ENCODE measurements at places on chromosomes 12 and 14.

GRCh38 chr12:97306147-97306546 is 156.5 kb upstream of the RMST start:
- no peak for DNase-seq

- no peak for DNase-seq
Measured at GRCh38 chr12:25769082-25769945, 189.2 kb upstream of the RASSF8 start.

- no peak for DNase-seq
Measured at GRCh38 chr12:132501204-132501940, 11.4 kb downstream of the FBRSL1 start.

- no peak for DNase-seq
Measured at GRCh38 chr12:96335270-96335669, 65.0 kb downstream of the CDK17 start.

DNA sequence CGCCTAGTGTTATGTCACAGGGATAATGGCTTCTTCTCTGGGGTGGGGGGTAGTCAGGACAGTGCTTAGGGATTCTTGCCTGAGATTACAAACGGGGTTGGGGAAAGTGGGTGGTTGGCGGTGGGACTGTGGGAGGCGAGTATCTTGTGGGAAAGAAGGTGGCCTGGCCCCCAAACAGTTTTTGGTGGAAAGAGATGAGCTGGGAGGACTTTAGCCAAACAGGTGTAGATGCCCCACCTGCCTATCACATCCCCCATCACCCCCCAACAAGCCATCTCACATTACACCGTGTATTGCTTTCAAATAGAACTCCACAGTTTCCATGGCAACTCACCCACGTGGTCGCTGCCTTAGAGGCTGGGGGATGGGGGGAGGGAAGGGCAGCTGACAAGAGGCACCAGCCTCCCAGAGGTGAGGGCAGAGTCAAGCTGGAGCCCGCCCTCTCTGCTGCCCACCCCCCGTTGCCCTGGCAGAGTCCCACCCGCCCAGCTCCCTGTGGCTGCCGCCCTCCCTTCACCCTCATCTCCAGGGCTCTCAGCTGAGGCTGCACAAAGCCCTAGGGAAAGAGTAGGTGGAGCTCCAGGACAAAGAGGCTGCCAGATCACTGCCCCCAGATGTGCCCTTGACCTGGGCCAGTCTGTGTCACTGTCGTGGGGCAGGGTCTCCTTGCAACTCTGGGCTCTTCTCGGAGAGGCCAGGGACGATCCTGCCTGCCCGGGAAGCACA is 98.3 kb downstream of the LRRC74A start:
- no peak for DNase-seq

DNA sequence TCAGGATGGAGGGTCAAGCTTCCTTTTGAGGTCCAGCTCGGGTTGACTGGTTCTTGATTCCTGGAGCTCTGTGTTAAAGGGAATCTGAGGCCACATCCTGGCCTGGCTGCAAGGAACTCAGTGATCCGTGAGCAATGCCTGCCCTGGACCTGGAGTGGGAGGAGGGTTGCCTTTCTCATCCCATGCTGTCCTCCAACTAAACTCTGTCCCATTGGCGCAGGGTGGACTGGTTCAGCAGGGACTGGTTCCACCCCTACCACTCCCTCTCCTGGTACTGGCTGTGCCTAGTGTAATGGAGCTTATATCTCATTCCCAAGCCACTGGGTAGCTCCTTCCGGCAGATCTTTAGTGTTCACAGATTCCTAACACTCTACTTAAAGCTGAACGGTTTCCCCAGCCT is 3.9 kb upstream of the CMKLR1 start:
- DNase-seq: no peak

DNA sequence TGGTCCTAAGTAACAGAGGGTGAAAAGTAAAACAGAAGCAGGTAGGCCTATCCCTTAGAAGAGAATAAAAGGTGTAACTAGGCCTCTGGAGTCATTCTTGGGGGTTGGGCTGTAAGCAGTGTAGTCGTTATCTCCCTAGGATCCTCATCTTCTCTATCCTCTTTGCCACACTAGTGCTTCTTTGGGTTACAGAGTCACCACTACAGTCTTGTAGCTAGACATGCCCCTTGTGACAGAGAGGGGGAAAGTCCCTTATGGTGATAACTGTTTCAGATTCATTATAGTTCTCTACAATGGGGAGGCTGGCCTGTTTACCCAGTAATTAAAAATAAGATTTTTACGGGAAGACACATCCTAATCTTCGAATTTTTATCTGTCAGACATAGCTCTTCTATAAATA is 16.4 kb upstream of the SRP54 start:
- no peak for DNase-seq

DNA sequence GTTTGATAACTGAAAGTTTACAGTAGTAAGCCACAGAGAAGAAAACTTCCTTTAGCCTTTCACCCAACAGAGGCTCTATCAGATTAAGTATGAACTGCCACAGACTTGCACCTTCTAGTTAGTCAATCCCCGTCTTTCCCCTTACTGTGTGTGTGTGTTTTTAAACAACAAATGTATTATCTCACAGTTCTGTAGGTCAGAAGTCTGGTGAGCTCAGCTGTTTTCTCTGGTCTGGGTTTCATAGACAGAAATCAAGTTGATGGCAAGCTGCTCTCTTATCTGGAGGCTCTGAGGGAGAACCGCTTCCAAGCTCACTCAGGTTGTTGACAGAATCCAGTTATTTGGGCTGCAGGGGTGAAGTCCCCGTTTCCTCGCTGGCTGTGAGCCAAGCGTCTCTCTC is 320.5 kb downstream of the PRKD1 start:
- DNase-seq: no peak

DNA sequence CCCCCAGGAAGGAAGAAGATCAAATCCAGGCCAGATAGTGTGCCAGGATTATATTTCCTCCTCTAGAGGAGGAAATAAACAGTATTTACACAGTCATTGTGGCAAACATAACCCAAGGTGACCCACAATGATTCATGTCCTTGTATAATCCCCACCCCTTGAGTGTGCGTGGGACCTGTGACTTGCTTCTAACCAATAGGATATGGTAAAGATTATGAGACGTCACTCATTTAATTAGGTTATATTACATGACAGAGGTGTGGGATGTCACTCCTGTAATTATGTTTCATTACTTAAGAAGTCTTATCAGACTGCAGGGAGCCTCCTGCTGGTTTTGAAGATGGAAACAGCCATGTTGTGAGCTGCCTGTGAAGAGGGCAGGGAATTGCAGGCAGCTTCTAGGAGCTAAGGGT is 12.2 kb upstream of the CATSPERB start:
- no peak for DNase-seq

- DNase-seq: no peak
Measured at GRCh38 chr12:100716945-100717732, 77.4 kb upstream of the ANO4 start.

GRCh38 chr14:38073641-38074040 is 134.1 kb upstream of the SSTR1 start:
- no peak for DNase-seq

DNA sequence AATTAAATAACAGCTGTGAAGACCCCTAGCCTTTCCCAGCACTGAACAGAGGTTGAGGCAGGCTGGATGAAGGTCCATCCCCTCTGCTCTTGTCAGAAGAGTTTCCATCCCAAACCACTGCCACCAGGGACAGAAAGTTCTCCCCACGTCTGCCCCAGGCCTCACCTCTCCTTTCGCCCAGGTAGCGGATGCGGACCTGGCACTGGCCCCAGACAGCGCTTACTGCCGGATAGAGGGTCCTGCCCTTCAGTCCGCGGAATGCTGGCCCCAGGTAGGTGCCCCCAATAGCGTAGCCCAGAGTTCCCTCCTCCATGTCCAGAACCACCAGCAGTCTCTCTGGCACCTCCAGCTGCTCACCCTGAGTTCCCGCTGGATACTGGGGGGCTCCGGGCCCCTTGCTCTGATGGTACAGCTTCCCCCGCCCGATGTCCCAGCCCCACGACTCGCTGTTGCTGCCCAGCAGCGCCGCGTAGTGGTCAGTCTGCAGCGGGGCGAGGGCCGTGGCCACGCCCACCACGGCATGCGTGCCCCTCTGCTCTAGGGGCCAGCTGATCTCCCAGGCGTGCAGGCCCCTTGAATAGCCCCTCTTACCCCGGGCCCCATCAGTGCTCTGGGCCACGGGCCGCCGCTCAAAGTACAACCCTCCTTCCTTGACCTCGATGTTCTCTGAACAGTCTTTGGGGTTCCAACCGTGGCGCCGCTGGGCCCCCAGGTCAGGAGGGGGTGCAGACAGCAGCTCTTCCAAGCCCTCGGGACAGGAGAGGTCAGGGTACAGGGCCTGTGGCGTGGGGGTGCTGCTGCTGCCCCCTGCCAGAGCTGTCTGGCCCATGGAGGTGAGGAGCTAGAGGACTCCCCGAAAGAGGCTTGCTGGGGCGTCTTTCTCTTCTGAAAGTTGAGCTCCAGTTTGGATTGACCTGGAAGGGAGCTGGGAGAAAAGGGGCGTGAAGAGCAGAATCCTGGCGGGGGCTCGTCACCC is 742 bp downstream of the SPSB2 start:
- DNase-seq: peak; percentile 83

- DNase-seq: no peak
Measured at GRCh38 chr14:104139460-104140212, 1.2 kb downstream of the KIF26A start.

GRCh38 chr12:130041983-130042812 is 120.1 kb upstream of the FZD10 start:
- peak; percentile 81 for DNase-seq

DNA sequence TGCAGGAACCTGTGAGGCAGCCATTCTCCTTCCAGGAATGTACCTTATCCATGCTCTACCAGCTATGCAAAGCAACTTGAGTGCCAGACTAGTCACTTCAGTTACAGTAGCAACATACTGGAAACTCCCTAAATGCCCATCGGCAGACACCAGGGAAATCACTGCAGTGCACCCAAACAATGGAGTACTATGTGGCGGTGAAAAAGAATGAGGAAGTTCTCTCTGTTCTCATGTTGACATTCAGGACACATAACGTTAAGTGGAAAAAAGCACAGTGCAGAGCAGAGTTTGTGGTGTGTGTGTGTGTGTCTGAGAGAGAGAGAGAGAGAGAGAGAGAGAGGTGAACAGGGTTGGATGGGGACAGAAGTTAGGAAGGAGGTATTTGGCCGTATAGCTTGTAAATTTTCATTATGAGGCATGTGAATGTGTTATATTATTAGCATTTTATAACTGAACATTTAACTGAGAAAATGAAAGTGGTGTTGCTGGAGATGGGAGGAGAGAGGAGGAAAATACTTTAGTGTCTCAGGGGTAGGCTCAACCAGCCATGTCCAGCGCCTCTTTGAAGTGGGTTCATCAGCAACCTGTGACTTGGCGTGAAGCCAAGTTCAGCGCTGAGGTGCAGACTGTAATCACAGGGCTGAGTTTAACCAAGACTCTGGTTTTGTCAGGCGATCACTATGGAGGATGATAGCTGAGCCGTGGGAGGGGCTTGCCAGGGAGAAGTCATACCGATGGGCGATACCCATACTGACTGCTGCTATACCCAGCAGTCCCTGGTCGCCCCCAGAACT is 17.3 kb downstream of the TNFAIP2 start:
- DNase-seq: no peak

DNA sequence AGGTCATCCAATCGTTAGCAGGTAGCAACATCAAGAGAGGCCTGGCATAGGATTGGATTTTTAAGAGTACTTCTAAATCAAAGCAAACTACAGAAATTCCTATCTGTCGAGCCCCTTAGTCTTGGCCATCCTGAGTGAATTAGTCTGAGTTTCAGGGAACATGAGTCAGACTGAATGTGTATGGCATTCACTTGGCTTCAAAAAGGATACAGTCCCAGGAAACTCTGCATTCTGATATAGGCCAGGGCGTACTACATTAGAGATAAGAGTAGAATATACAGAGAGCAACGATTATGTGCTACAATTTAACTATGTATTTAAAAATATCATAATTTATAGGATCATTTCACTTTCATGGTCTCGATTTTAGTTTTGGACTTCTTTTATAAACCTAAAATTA is 242.2 kb downstream of the SOX5 start:
- no peak for DNase-seq

GRCh38 chr12:117774941-117775775 is 193.6 kb downstream of the KSR2 start:
- DNase-seq: no peak

DNA sequence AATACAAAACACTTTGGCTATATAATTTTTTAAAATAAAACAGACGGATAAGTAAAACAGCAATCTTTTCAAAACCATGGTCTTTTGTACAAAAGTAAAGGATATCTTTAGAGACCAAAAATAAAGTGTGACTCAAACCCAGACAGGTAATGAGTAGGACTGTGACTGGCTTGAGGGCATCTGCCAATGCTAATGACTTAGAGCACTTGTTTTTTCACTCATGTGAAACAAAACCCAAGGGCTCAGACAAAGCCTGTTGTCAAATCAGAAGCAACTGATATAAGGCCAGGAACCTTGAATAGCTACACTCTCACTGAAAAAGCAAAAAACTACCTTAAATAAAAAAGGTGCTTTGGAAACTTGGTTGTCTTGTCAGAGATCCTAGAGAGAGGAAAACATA is 357.4 kb downstream of the TMEM117 start:
- DNase-seq: no peak

GRCh38 chr12:67286257-67286656 is 17.1 kb downstream of the CAND1 start:
- no peak for DNase-seq

GRCh38 chr14:24982472-24983155 is 67.3 kb downstream of the STXBP6 start:
- DNase-seq: no peak

DNA sequence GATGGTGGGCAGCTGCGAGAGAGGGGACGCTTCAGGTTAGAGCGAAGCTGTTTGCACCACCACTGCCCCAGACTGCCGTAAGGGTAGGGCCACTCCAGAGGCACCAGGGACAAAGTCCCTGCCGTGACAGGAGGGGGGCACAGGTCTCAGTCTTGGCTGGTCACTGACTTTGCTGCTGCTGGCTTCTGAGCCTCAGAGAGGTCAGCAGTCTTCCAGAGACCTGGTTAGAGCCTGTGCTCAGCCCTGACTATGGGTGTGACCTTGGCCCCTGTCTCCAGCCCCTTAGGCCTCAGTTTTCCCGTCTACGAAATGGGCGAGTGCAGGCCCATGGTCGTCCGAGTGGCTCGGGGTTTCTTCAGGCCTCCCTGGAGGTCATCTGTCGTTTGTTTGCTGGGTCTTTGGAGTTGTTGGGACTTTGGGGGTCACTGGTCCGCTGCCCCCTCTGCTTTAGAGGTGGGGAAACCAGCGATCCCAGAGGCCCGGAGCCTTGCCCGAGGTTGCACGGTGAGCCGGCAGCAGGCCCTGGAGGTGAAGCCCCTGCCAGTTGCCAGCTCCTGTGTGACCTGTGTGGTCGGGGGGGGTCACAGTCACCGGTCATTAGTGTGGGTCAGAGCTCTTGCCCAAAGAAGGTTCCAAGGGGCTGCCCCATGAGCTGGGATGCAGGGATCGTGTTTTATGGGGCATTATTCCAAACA is 15.3 kb downstream of the MEG3 start:
- no peak for DNase-seq

- no peak for DNase-seq
Measured at GRCh38 chr14:53608369-53608768, 348.3 kb downstream of the BMP4 start.

- no peak for DNase-seq
Measured at GRCh38 chr14:29144621-29145020, 378.0 kb downstream of the FOXG1 start.

GRCh38 chr12:12779529-12779928 is 5.9 kb upstream of the APOLD1 start:
- DNase-seq: no peak
